ENCODE measurements at places on chromosomes 11 and 22.

- no peak for DNase-seq
Measured at GRCh38 chr11:106601684-106602297, 416.5 kb downstream of the GUCY1A2 start.

DNA sequence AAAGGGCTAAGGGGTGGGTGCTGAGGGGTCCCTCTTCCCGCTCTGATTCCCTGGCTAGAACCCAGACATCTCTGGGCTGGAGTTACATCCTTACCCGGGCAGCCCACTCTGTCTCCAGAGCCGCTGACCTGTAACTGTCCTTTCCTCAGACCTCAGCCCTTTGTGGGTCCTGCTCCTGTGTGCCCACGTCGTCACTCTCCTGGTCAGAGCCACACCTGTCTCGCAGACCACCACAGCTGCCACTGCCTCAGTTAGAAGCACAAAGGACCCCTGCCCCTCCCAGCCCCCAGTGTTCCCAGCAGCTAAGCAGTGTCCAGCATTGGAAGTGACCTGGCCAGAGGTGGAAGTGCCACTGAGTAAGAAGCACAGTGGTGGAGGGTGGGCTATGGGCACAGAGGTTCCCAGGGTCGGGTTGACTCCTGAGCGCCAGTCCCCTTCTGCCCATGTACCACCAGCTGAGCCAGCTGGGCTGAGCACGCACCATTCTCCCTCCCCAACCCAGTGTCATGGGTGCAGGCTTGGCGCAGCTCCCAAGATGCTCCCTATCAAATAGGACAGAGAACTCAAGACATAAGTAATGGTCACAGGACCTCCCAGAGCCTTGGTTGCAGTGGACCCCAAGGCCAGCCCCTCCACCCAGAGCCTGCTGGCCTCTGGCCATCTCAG lies 1.6 kb downstream of the IL18BP start:
- no peak for DNase-seq

- DNase-seq: no peak
Measured at GRCh38 chr11:14454861-14455632, 44.6 kb downstream of the COPB1 start.

DNA sequence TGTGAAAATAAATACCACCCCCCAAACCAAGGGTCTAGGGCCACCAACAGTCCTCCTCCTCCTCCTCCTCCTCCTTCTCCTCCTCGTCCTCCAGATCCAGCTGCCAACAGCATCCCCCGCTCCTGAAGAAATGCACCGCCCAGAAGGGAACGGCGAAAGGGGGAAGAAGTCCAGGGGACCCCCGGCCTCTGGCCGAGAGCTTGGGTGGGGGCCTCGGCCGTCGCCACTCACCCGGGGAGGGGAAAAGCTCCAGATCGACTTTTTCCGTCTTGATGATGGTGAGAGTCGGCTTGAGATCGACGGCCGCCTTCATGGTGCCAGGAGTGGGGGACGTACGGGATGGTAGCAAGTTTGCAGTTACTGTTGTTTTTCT lies 65.7 kb downstream of the ETS1 start:
- no peak for DNase-seq

GRCh38 chr11:34614344-34615104 lies 6.4 kb upstream of the EHF start:
- DNase-seq: no peak

GRCh38 chr11:109046284-109046992 lies 375.6 kb upstream of the C11orf87 start:
- DNase-seq: no peak

- no peak for DNase-seq
Measured at GRCh38 chr22:37809672-37810333, 2.1 kb downstream of the GCAT start.

DNA sequence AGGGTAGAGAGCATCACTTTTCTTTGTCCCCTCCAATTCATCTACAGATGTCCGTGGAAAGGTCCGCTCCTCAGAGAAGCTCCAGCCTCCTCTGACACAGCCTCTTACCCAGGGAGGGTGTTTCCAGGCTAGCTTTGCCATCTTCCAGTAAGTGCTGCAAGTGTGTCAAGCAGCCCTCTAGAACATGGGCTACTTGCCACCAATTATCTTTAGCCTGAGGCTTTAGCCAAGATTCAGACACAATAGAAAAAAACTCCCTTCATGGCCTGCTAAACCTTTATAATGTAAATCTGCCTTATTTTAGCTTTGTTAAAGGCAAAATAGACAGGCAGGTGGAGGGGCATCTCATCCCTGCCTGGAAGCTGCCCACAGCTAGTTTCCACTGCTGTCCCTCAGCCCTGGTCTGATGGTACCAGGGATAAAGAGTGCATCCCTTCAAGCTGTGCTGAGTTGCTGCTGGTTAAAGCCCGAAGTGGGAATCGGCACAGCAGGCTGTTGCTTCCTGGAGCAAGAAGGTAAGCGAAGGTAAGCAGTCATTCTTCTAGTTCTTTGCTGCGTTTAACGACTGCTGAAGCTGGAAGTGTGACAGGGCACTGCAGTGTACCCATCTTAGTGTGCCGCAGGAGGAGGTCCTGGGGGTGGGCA lies 190.1 kb upstream of the E2F8 start:
- no peak for DNase-seq

- DNase-seq: no peak
Measured at GRCh38 chr11:36792996-36793914, 195.2 kb upstream of the RAG2 start.

DNA sequence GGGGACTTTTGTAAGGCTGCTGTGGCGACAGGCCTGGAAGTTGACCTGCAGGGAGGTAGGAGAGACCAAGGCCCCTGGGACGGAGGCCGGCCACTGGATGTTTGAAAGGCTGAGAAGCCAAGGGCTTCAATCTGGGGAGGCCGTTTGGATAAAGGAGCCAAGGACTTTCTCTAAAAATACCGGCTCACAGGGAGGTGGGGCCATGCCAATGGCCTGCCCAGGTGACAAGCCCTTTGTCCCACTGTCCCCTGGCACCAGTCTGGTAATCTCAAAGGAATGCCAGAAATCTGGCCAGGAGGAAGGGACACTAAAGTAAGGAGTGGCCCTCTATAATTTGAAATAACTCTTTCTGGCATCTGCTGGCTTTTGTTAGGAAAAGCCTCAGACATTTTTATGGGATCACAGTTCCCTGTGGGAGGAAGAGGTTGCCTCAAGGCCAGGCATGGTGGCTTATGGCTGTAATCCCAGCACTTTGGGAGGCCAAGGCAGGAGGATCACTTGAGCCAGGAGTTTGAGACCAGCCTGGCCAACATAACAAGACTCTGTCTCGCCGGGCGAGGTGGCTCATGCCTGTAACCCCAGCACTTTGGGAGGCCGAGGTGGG lies 1.9 kb upstream of the CHKA start:
- no peak for DNase-seq

GRCh38 chr22:18023509-18024275 lies 669 bp downstream of the MICAL3 start:
- no peak for DNase-seq

DNA sequence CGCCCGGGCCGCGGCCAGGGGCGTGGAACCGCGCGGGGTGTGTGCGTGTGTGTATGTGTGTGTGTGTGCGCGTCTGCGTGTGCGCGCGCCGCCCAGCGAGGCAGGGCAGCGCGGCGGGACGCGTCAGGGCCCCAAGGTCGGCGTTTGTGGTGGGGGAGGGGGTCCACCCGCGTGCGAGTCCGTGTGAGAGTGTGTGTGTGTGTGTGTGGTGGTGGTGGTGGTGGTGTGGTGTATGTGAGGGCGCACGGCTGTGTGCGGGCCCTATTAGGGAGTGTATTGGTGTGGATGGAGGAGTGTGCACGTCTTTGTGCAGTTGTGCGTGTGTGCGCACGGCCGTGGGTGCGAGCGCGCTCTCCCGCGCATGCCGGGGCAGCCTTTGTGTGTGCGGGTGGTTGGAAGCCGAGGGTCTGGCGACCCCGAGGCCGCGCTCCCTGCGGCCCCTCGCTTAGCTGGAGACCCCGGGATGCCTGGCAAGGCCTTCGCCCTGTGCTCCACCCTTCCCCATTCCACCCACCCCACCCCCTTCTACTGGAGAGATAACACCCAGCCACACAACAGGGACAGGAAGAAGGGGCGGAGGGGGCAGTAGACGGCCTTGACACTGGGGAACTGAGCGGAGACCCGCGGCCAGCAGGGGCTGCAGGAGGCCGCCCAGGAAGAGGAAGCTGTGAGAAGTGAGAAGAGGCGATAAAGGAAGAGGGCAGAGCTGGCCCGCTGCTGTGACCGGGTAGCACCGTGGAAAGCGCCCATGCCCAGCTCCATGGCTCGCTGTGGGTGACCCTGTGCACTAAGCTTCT lies 528 bp upstream of the ARRB1 start:
- peak; percentile 42 for DNase-seq

GRCh38 chr22:29126670-29127395 lies 54.0 kb downstream of the KREMEN1 start:
- DNase-seq: no peak

DNA sequence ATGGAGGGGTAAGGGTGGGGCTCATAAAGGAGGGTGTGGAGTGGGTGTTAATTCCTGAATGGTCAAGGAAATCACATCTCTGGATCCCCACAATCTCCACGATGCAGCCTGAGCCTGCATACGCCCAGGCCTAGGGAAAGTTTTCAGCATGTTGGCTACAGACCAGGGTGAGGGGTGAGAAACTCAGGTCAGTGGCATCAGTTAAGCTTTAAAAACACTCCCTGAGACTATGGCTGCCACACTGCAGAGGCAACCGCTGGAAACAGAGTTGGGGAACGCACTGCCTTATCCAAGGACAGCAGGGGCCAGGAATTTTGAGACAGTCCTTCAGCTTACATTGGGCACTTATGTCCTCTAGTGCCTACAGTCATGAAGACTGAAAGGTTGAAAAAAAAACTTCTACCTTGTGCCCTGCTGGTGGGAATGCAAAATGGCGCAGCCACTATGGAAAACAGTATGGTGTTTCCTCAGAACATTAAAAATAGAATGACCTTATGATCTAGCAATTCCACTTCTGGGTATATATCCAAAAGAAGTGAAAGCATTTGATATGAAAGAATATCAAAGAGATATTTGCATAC lies 19.7 kb downstream of the DKK3 start:
- DNase-seq: no peak

DNA sequence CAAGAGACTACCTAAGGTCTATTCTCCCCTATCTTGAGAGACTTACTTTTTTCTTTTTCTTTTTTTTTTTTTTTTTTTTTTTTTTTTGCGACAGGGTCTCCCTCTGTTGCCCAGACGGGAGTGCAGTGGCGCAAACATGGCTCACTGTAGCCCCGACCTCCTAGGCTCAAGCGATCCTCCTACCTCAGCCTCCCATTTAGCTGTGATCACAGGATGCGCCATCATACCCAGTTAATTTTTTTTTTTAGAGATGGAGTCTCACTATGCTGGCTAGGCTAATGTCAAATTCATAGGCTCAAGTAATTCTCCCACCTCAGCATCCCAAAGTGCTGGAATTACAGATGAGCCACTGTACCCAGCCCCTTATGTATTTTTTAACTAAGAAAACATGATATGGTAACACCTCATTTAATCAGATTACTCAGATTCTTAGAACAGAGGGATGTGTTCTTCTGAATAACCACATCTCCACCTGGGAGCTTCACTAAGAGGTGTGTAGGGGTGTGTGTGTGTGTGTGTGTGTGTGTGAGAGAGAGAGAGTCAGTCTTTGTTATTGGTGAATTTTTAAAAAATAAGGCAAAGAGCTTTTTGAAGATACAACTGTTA lies 102.9 kb downstream of the USP35 start:
- no peak for DNase-seq

DNA sequence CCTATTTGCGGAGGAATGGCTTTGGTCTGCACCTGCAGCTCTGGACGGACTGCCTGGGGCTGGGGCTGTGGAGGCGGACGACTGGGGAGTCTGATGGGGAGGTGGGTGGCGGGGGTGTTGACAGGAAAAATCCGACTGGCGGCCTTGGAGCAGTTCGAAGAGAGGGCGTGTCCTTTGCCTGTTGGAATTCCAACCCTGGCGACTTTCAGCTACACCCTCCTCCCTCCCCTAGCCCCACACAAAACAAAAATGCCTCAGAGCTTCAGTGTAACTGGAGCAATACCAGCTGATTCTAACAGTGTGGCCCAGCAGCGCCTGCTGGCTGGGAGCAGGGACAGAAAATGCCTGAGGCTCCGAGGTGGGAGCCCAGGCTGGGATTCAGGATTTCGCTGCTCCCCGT lies 85.4 kb downstream of the ATXN10 start:
- no peak for DNase-seq

DNA sequence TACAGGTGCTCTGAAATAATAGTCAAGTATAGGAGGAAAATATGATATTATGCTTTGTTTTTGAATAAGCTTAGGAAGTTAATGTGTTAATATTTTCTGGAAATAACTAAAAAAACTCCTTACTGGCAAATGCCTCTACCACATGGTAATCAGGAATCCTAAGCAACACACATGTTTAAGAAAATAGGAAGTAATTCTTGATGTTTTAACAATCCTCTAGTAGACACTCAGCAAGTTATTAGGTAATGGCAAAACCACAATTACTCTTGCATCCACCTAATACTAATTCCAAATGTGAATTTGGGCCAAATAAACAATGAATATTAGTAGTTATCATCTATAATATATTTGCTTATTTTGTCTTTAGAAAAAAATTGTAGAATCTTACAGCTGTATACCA lies 53.6 kb downstream of the SLC35F2 start:
- DNase-seq: no peak

- no peak for DNase-seq
Measured at GRCh38 chr11:60757231-60757800, 649 bp downstream of the MS4A15 start.

GRCh38 chr11:69840371-69841169 lies 21.4 kb upstream of the FGF3 start:
- no peak for DNase-seq

- DNase-seq: no peak
Measured at GRCh38 chr22:37328017-37328416, 45.7 kb downstream of the CYTH4 start.

DNA sequence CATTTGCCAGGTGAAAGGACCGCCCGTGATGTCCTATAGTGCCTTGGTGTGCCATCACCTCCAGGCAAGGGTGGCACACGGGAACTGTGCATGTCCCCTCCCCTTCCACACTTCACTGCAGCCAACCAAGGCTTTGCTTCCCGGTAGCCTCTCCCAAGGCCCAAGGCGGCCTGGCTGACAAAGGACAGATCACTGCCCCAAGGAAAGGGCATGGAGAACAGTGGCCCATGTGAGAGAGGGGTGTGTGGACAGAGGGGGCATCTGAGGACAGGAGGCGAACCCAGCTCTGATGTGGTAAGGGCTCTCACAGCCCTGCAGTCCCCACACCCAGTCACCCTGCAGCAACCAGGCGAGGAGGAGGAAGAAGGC lies 50.4 kb downstream of the RPUSD4 start:
- DNase-seq: no peak

GRCh38 chr11:102453302-102453695 lies 734 bp upstream of the TMEM123 start:
- DNase-seq: no peak

DNA sequence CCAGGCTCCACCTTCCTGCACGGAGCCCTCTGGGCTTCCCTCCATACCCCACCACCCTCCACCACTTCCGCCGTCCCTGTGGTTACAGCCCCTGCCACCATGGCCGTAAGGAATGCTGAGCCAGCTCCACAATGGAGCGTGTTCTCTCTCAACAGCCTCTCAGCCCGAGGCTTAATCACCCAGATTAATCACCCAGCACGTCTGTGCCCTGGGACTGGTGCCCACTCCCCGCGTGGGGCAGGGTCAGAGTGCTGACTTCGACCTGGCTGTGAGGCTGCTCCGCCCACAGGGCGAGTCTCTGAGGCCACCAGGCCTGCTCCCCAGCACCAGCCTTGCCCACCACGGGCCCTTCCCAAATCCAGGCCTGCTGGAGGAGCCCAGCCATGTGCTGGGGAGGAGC lies 4.0 kb upstream of the TH start:
- DNase-seq: no peak
